Ovary (tissue), 10 donors: ENCODE measurements at places on chromosomes 6 and 20. TPM values are rescaled to one million over a fixed set of nuclear protein-coding genes. Genes with fewer than 3 reads are reported as not detected.

SPTLC3 gene
- 9.7 TPM for polyA plus RNA-seq

AMD1 gene
- 38.4 TPM for polyA plus RNA-seq

ADTRP gene
- 0.12 TPM for polyA plus RNA-seq

MARCKS gene
- 53.5 TPM for polyA plus RNA-seq

GSTA3 gene
- 1.6 TPM for polyA plus RNA-seq

TBC1D32 gene
- polyA plus RNA-seq: 2.8 TPM

IL17F gene
- polyA plus RNA-seq: not detected

ESR1 gene
- 15.1 TPM for polyA plus RNA-seq

SMPD2 gene
- 8.5 TPM for polyA plus RNA-seq

PTPRK gene
- polyA plus RNA-seq: 31.1 TPM

PSORS1C2 gene
- polyA plus RNA-seq: not detected

TDRD6 gene
- 0.58 TPM for polyA plus RNA-seq

SOX12 gene
- 8.7 TPM for polyA plus RNA-seq

SPATS1 gene
- polyA plus RNA-seq: not detected

DLK2 gene
- polyA plus RNA-seq: 0.92 TPM

SLC22A23 gene
- polyA plus RNA-seq: 4.2 TPM

SRXN1 gene
- 34.2 TPM for polyA plus RNA-seq

DACT2 gene
- polyA plus RNA-seq: 0.27 TPM

FAM184A gene
- 2.8 TPM for polyA plus RNA-seq

TRIM15 gene
- polyA plus RNA-seq: not detected

SULF2 gene
- polyA plus RNA-seq: 170 TPM
